ENCODE measurements at places on chromosomes 4 and X.
A peak's percentile ranks its signal among the peaks of the same experiment; 100 is the strongest.

GRCh38 chr4:168765726-168766125 is 244.3 kb downstream of the CBR4 start:
- no peak for DNase-seq
- H3K4me1 ChIP-seq, result no peaks in the 10 kb centered on the region
- no peak overlapping the region for H3K4me3 ChIP-seq
- peaks cover 13% of the 10 kb centered on the region for H3K27me3 ChIP-seq
- no peak overlapping the region for H3K27ac ChIP-seq

DNA sequence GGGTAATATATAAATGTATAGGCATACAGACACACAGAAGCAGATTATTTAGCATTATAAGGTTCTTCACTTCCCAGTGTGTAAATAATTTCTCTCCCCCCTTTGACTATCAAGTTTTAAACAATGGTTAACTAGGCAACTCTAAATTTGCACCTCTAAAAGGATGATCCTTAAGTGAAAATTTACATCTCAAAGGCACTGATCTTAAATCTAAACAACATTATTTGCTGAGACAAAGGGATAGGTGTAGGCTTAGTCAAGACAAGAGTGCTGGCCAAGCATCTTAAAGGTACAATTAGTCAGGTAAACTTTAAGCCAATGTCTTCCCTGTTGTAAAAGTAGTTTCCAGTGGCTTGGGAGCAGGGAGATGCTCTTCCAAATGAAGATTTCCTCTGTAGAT is 33.0 kb downstream of the NLRP2B start:
- H3K27ac ChIP-seq, result no peak overlapping the region
- H3K4me1 ChIP-seq, result no peaks in the 10 kb centered on the region
- no peaks in the 10 kb centered on the region for H3K36me3 ChIP-seq
- H3K27me3 ChIP-seq, result no peaks in the 10 kb centered on the region
- DNase-seq, result no peak
- no peak overlapping the region for H3K4me3 ChIP-seq

DNA sequence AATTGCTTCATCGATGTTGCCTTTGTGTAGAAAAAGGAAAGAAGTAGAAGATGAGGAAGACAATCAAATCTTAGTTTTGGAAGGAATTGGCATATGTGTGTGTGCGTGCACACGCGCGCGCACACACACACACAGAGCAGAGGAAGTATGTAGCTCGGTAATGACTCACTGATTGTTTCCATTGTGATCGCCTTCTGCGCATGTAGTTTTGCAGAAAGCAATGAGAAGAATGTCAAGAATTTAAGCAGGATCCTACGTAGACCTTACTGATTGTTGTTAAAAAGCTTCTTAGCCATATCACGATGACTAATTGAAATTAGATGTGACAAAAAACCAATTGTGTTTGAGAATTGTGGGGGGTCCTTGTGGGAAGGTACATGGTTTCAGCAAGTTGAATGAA is 12.8 kb upstream of the LIMCH1 start:
- no peak overlapping the region for H3K4me3 ChIP-seq
- H3K27ac ChIP-seq, result no peak overlapping the region
- H3K36me3 ChIP-seq, result peaks cover 2% of the 10 kb centered on the region
- DNase-seq, result no peak

DNA sequence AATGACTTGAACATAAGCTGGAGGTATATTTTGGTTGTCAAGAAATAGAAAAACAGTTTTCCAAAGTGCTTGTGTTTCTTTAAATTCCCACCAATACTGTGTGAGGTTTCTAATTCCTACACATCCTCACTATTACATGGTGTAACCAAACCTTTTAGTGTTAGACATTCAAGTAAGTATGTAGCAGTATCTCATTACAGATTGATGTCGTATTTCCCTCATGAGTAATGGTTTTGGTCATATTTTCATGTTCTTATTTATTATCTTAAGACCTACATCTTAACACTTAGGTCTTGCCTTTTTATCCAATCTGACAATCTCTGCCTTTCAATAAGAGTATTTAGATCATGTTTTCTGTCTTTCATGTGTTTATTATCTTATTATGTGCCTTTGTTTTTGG is 253.7 kb upstream of the ANXA10 start:
- H3K4me3 ChIP-seq, result no peak overlapping the region
- H3K36me3 ChIP-seq, result no peaks in the 10 kb centered on the region
- no peak for DNase-seq
- no peaks in the 10 kb centered on the region for H3K4me1 ChIP-seq
- H3K27me3 ChIP-seq, result no peaks in the 10 kb centered on the region

- H3K4me1 ChIP-seq, result no peaks in the 10 kb centered on the region
- DNase-seq, result no peak
- H3K4me3 ChIP-seq, result no peak overlapping the region
- no peaks in the 10 kb centered on the region for H3K36me3 ChIP-seq
- no peaks in the 10 kb centered on the region for H3K27me3 ChIP-seq
Measured at GRCh38 chr4:128570387-128570975, 239.0 kb upstream of the JADE1 start.

- DNase-seq, result no peak
- H3K27ac ChIP-seq, result no peak overlapping the region
- no peak overlapping the region for H3K4me3 ChIP-seq
- H3K4me1 ChIP-seq, result no peaks in the 10 kb centered on the region
Measured at GRCh38 chrX:151505796-151506195, 57.7 kb upstream of the PASD1 start.

DNA sequence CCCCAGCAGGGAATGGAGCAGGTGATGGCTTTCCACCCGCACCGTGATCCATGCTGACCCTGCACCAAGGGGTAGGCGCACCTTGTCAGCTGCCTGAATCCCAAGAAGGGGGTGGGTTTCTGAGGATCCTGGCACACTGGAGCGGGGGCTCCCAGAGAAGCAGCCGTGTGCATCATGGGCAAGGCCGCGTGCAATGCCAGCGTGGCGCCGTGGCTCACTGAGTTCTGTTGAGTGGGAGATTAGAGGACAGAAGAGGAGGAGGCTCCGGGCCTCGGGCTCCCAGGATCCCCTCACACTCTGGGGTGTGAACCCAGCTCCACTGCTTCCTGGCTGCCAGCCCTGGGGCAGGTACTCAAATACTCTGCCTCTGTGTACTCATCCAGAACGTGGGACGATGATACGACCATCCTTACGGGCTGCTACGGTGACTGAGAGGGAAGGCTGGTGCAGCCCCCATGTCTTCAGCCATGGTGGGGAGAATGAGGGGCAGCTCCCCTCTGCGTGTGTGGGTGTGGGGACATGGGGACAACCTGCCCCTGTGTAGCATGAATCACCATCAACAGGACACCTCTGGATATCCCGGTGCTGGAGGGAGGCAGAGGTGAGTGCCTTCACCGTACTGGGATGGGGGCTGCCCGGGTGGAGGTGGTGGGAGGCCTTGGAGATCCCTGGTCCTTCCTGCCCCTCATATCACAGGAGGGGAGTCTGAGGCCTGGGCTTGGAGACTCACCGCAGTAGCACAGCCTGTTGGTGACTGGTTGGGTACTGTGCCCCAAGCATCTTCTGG is 52.6 kb downstream of the CPZ start:
- no peaks in the 10 kb centered on the region for H3K4me1 ChIP-seq
- DNase-seq, result peak; percentile 9
- no peak overlapping the region for H3K27ac ChIP-seq
- peaks cover 17% of the 10 kb centered on the region for H3K27me3 ChIP-seq
- H3K4me3 ChIP-seq, result no peak overlapping the region
- H3K36me3 ChIP-seq, result no peaks in the 10 kb centered on the region

GRCh38 chrX:37942170-37942569 is 64.2 kb upstream of the SYTL5 start:
- DNase-seq, result no peak
- no peak overlapping the region for H3K27ac ChIP-seq
- H3K36me3 ChIP-seq, result peaks cover 2% of the 10 kb centered on the region

DNA sequence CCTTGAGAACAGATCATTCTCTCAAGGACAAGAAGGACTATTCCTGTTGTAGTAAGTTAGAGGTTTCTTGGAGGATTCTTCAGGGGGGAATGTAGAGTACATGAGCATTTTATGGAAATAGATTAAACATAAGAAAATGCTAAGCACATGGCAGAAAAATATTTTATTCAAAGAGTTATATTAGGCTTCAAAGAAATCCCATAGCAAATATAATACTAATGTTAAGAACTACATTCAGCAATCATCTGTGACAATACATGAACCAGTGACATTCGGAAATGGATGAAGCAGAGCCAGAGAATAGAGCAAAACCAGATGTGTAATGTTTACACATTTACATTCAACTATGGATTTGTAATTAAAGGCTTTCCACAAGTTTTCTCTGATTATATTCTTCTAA is 288.6 kb downstream of the NAF1 start:
- DNase-seq, result no peak
- no peaks in the 10 kb centered on the region for H3K27me3 ChIP-seq
- H3K27ac ChIP-seq, result no peak overlapping the region
- no peaks in the 10 kb centered on the region for H3K4me1 ChIP-seq
- H3K4me3 ChIP-seq, result no peak overlapping the region

GRCh38 chr4:3766036-3766784 is at the start of gene ADRA2C:
ADRA2C (plus strand) TSS chr4:3766385; CDS start chr4:3766607, 222 bp downstream.
- no peak within 1 kb of the TSS for H3K27ac ChIP-seq
- H3K4me1 ChIP-seq, result no peaks in the 10 kb centered on the region
- DNase-seq, result no peak
- peaks cover 46% of the 10 kb centered on the region for H3K27me3 ChIP-seq
- peak within 1 kb of the TSS; percentile 47 for H3K4me3 ChIP-seq

DNA sequence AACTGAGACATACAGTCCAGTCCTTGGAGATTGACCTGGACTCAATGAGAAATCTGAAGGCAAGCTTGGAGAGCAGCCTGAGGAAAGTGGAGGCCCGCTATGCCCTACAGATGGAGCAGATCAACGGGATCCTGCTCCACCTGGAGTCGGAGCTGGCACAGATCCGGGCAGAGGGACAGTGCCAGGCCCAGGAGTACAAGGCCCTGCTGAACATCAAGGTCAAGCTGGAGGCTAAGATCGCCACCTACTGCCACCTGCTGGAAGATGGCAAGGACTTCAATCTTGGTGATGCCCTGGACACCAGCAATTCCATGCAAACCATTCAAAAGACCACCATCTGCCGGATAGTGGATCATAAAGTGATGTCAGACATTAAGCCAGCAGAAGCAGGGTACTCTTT is 20.4 kb upstream of the FRMPD3 start:
- H3K36me3 ChIP-seq, result no peaks in the 10 kb centered on the region
- H3K4me3 ChIP-seq, result no peak overlapping the region
- H3K27ac ChIP-seq, result no peak overlapping the region
- no peaks in the 10 kb centered on the region for H3K27me3 ChIP-seq
- DNase-seq, result no peak

- no peaks in the 10 kb centered on the region for H3K27me3 ChIP-seq
- H3K27ac ChIP-seq, result no peak overlapping the region
- DNase-seq, result no peak
- no peaks in the 10 kb centered on the region for H3K36me3 ChIP-seq
Measured at GRCh38 chr4:83389037-83389720, 54.5 kb upstream of the HPSE start.

DNA sequence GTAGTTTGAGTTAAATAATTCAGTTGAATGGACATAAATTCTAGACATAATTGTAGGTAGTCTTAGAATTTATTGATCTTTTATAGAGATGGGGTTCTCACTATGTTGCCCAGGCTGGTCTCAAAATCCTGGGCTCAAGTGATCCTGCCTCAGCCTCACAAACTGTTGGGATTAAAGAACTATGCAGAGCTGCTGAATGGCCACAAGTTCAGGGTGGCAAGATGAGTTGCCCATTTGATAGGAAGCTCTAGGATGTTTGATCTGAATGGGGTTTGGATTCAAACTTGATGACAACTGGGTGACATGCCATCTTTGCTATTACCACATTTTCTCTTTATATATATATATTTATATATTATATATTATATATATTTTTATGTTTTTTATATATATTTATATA is 3.6 kb downstream of the RPL36A start:
- H3K36me3 ChIP-seq, result peaks cover 40% of the 10 kb centered on the region
- H3K4me1 ChIP-seq, result peaks cover 24% of the 10 kb centered on the region
- DNase-seq, result no peak
- no peak overlapping the region for H3K4me3 ChIP-seq
- H3K27me3 ChIP-seq, result no peaks in the 10 kb centered on the region
- no peak overlapping the region for H3K27ac ChIP-seq

DNA sequence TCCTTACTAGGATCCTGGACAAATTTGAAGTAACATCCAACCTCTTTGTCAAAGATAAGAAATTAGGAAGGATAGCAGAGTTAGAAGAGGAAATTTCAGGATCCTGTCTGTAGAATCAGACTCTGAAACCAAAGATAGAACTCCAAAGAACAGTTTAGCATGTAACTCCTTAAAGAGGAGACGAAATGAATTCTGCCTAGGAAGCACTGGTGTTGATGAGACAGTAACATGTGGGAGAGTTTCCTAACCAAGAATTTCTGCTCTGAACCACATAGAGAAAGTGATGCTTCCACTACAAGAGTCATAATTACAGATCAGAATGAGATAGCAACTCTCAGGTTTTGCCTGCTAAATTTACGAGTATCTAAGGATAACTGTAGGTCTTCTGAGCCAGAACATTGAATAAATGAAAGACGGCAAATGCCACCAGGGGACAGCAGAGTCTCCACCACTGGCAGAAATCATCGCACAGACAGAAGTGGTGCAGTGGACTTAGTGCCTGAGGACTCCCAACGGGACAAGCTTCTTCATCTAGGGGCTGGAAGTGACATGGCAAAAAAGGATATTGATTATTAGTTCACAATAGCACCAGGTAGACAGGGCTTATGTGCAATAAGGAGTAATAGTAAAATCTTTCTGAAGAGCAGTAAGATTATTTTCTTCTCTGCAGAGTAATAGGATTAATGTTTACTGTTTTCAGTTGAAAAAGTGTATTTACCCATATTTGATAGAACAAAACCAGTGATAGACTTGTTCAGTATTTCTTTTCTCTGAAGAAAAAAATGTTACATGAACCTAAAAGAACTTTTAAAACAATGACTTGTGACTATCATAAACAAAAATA is 6.7 kb upstream of the PPID start:
- no peak overlapping the region for H3K27ac ChIP-seq
- H3K36me3 ChIP-seq, result no peaks in the 10 kb centered on the region
- no peak overlapping the region for H3K4me3 ChIP-seq
- H3K4me1 ChIP-seq, result no peaks in the 10 kb centered on the region

DNA sequence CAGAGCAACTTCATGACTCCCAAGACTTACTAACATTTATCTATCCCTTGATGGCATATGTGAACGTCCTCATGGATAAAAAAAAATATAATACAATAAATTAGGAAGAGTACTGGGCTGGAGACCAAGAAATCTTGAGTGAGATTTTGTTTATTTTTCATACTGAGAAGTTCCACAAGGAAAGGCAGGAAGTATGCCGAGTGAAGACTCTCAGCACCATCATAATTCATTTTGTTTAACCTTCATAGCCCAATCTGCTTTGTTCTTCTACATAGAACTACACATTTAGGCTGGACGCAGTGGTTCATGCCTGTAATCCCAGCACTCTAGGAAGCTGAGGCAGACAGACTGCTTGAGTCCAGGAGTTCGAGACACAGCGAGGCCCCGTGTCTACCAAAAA is 198.3 kb downstream of the NSUN7 start:
- H3K4me1 ChIP-seq, result no peaks in the 10 kb centered on the region
- DNase-seq, result no peak
- H3K36me3 ChIP-seq, result no peaks in the 10 kb centered on the region
- no peak overlapping the region for H3K27ac ChIP-seq
- H3K27me3 ChIP-seq, result peaks cover 13% of the 10 kb centered on the region
